HS-27A (cell line): ENCODE measurements at places on chromosomes 6 and 20.

DNA sequence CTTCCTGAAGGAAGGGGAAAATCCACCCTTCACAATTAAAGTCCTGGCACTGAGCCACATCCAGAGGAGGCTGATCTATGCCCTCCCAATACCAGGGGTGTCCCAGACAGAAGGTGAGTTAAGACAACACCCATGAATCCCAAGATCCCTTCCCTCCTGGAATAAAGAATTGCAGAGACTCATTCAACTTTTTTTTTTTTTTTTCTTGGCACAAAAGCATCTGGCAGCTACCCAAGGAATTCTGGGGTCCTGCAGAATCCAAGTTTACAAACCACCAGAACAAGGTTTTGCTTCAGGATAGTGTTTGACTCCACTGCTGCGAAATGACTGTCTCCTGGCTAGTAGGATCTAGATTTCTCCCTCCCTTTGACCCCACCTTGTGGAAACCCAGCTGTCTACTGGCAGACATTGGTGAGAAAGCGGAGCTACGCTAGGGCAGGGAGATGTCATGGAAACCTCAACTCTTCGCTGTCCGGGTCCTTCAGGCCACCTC is 37.4 kb downstream of the JAG1 start:
- no peak for DNase-seq

GRCh38 chr6:125474061-125474460 is 172.3 kb upstream of the HDDC2 start:
- no peak for DNase-seq

DNA sequence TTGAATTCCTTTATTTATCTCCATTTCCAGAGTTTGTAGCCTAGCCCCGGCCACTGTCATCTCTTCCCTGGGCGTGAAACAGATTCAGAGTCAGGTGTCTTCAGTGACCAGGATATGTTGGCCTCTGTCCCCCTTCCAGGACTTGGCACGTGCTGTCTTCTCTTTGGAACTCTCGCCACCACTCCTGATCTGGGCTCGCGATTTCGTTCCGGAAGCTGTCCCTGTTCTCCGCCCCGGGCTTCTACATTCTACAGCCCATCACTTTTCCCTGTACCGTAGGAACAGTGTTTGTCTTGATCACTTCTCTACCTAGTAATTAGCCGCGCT is 739 bp downstream of the GSS start:
- peak; percentile 14 for DNase-seq

DNA sequence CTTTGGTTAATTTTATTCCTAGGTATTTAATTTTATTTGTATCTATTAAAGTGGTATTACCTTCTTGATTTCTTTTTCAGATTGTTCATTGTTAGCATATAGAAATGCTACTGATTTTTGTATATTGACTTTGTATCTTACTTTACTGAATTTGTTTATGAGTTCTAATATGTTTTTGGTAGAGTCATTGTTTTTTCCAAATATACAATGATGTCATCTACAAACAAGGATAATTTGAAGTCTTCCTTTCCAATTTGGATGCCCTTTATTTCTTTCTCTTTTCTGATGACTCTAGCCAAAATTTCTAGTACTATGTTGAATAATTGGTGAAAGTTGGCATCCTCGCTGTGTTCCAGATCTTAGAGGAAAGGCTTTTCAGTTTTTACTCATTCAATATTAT is 43.0 kb upstream of the HMGCLL1 start:
- DNase-seq = no peak

- no peak for DNase-seq
These were observed 100.7 kb downstream of the NOL4L start for GRCh38 chr20:32484225-32484957.

DNA sequence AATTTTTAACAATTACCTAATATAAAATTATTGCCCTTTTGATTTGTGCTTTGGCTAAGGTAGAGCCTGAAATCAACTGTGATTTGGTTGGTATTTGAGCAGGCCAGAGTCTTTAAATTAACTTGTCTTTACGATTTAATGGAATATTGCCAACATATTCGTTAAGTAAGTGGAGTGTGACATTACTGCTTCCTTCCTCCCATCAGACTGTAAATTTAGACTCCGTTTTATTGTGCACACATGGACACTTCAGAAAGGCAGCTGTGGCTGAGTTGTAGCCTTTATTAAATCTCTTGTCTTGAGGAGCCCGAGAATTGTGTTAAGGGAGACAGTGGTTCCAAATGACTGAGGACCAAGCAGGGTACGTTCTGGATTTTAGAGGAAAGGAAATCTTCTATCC is 57.4 kb downstream of the CAP2 start:
- no peak for DNase-seq

- no peak for DNase-seq
These were observed 138.2 kb downstream of the TENT5A start for GRCh38 chr6:81614292-81614691.

DNA sequence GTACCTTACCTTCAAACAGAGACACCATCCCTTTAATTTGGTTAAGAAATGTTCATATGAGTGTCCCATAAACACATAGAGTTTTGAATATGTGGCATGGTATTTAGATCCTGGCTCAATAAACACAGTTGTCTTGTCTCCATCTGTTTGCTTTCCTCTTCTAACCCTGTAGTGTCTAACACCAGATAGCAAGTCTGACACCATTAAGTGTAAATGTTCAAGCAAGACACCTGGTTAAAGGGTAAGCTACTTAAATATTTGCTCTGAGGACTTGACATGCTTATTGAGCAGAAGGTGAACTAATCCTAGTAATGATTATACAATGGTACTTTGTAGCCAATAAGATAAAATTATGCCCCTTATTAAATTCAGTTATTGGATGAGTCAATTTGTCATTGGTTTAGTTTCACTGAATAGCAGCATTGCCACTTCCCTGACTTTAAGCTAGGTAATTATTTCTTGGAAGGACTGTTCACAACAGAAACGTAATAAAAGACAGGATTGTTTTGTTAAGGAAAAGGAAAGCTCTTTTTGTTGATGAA is 26.9 kb upstream of the GOPC start:
- DNase-seq = no peak

- DNase-seq = no peak
These were observed 74.9 kb downstream of the HS3ST5 start for GRCh38 chr6:114267897-114268296.

GRCh38 chr6:144339859-144340452 is 54.8 kb downstream of the UTRN start:
- no peak for DNase-seq

GRCh38 chr6:146028851-146029572 is at the start of gene GRM1:
Gene GRM1, plus strand, starts transcription at chr6:146029062. Its CDS starts 456 bp downstream, at chr6:146029518.
- no peak for DNase-seq

DNA sequence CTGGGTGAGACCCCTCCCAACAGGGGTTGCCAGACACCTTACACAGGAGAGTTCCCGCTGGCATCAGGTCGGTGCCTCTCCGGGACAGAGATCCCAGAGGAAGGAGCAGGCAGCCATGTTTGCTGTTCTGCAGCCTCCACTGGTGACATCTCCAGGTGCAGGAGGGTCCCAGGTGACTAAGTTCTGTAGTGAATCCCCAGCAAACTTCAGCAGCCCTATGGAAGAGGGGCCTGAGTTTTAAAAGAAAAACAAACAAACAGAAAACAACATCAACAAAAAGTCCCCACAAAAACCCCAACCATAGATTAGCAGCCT is 515.1 kb downstream of the FRK start:
- DNase-seq = no peak

- no peak for DNase-seq
These were observed 142.3 kb downstream of the PLCB4 start for GRCh38 chr20:9211016-9211760.

DNA sequence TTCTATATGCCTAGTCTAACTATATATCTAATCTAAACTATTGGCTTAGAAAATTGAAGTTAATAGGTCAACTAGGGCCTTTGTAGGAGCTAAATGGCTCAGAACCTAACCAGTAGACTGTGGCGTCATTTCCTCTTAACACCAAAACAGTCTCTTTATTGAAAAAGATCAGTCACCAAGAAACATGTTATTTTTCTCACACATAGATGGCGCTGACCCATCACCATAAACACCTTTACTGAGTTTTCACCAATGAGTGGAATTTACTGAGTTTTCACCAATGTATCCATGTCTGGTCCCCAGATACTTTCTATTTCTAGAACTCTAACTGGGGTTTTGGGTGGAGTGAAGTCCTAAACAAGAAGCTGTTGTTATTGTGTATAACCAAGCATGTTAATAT is 636.0 kb downstream of the BCKDHB start:
- no peak for DNase-seq

GRCh38 chr6:119610265-119610664 is 260.7 kb upstream of the MAN1A1 start:
- DNase-seq = no peak

DNA sequence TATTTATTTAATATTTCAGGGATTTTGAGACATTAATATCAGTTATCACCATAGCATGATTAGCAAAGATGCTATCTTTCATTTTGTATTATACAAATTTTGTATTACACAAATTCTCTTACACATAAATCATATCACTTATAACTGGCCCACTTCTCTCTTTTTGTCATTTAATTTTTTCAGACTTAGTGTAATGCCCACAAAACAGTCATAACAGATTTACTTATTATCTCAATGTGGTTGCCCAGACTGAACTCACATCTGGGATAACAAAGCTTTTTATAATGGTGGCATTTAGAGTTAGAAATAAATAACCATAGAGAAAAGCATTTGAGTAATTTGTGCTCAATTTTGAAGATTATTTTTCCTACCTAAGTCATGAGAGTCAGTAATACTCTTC is 148.3 kb downstream of the TFAP2B start:
- DNase-seq = no peak

- no peak for DNase-seq
These were observed 19.4 kb downstream of the C6orf15 start for GRCh38 chr6:31092769-31093505.

DNA sequence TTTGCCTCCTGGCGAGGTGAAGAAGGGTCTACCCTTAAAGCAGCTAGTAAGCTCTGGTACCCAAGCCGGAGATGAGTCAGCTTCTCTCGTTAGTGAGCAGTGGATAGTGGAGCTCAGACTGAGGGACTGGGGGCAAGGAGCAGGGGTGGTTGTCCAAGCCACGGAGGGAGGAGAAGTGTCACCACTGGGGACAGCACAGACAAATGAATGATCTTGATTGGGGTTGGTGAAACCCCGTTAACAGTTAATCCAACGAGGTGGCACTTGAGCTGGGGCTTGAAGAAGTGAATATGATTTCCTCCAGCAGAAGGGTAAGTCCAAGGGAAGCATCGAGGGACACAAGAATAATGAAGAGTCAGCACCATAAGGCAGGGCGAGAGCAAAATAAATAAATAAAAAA is 43.0 kb downstream of the JARID2 start:
- no peak for DNase-seq

- DNase-seq = peak; percentile 48
These were observed 501 bp downstream of the PLCG1 start for GRCh38 chr20:41137614-41138474.

GRCh38 chr6:128111096-128111495 is 210.2 kb upstream of the THEMIS start:
- DNase-seq = no peak

GRCh38 chr6:31771992-31772358 is 5.2 kb downstream of the VWA7 start:
- DNase-seq = no peak

DNA sequence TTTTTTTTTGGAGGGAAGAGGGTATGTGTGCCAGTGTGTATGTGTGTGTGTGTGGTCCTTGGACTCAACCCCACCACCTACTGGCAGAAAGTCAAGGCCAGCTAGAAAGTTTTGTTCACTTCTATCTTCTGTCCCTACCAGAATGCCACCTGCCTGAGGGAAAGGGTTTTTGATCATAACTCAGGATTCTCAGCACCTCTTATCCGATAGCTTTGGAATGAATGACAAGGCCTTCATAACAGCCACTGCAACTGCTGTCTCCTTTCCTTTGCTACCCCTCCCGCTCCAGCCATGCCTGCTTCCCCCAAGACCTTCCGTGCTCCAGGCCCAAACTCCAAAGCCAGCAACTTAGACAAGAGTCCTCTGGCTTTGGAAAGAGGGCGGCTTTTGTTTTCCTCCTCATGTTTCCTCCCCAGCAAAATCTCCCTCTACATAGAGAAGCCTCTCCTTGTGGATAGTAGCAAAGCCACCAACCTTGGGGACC is 18.7 kb downstream of the BTN3A1 start:
- peak; percentile 46 for DNase-seq

GRCh38 chr20:18164356-18164755 is 26.7 kb downstream of the KAT14 start:
- no peak for DNase-seq
